IMR-90 (cell line): ENCODE measurements at places on chromosomes 5 and 9.

DNA sequence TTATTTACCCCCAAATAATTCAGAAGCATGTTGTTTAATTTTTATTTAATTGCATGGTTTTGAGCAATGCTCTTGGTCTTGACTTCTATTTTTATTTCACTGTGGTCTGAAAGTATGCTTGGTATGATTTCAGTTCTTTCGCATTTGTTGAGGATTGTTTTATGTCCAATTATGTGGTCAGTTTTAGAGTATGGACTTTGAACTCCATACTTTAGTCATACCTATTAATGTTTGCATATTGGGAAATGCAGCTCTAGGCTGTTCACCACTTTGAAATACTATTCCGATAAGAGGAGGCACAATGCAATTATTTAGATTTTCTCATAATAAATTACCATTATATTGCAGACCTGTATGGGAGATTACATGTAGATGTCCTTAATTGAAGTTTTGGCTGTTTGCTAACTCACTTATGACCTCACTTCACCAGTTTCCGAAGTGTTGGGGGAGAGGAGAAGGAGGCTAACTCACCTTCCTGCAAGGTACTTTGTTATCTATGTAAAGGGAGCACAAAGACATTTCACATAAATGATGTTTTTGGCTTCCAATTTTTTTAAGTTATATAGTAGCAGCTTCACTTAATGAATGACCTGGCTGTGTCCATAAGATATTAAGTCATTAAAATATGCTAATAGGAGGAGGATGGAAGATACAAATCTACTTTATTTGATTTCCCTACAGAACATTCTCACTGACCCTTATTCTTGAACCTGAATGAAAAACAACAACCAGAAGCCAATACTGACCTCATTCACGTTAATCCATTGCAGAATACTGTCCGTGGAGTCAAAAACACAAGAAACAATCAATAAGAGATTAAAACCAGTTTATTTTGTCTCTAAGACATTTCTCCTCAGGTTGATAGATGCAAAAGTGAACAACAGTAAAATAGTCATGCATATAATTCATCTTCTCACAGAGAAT, 970.3 kb upstream of the ARRDC3 start:
- DNase-seq: peak; percentile 64

DNA sequence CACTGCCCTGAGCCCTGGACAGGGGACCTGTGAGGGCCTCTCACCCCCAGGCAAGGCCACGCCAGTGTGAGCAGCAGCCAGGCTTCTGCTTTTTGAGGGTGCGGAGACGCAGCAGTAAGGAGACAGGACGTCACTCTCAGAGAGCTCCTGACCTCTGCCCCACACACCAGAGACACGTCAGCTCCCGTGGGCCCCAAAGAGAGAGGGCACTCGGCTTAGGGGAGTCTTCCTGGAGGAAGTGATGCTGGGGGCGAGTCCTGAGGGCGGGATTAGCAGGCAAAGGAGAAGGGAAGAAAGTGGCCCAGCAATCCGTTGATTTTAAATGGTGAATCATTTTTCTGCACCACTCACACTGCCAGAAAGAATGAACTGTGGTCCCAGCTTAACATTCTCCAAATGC, 24.0 kb upstream of the SLC9A3 start:
- peak; percentile 19 for DNase-seq

GRCh38 chr5:17167171-17167891, 50.1 kb upstream of the BASP1 start:
- DNase-seq: no peak

DNA sequence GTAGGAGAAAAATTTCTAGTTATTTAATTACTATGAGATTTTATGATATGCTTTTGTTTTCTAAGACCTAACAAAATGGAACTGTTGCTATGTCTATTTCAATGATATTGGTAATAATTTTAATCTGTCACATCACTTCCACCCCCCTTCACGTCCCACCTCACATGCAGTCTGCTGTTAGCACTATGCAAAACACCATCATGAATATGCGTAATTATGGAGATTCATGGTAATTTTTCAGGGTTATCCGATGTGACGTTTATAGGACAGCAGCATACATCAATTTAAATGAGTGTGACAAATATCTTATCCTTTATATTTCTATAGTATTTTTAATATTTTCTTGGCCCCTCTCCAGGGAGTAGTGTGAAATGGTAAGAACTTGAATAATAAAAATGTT, 283.8 kb upstream of the TMEM161B start:
- no peak for DNase-seq

DNA sequence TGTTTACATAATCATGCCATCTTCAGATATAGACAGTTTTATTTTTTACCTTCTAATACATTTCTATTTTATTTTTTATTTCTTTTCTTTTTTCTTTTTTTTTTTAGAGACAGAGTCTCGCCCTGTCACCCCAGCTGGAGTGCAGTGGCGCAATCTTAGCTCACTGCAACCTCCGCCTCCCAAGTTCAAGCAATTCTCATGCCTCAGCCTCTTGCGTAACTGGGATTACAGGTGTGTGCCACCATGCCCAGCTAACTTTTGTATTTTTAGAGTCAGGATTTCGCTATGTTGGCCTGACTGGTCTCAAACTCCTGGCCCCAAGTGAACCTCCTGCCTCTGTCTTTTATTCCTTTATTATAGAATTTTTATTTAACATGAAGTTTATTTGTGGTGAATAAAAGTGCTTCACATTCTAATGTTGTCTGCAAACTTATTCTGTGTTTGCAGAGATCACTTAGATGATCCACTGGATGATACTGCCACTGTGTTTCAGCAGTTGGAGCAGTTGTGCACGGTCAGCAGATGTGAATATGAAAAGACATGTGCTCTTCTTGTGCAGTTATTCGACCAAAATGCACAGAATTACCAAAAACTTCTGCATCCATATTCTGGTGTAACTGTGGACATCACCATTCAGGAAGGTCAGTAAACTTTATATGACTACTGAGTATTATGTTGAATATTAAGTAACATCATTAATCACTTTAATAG, 62.2 kb downstream of the RANBP17 start:
- no peak for DNase-seq

DNA sequence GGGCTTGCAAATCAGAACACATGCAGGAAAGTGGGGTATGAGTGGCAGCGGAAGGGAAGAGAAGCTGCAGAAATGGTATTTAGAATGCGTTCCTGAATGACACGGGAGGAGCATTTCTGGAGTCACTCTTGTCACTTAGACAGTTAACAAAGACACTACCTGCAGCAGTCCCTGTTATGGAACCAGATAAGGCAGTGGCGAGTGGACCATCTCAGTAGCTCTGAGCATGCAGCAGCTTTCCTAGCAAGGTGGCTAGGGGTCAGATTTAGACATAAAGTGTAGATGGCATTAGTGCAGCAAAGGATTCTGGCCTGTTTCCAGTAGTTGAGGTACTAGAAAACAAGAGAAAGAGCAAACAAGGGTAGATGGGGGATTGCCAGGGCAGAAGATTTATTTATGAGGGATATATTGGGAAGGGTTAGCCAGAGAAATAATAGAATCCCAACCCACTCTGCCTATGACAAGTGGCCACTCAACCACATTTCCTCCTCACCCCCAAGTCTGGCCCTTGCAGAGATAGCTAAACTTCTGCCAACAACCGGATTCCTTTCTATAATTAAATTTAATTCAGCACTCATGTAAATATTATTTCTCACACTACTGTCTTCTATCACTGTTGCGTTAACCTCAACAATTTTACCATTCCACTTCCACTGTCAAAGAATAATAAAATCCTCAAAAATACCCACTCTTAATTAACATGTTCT, 201.6 kb downstream of the DCP2 start:
- DNase-seq: no peak

DNA sequence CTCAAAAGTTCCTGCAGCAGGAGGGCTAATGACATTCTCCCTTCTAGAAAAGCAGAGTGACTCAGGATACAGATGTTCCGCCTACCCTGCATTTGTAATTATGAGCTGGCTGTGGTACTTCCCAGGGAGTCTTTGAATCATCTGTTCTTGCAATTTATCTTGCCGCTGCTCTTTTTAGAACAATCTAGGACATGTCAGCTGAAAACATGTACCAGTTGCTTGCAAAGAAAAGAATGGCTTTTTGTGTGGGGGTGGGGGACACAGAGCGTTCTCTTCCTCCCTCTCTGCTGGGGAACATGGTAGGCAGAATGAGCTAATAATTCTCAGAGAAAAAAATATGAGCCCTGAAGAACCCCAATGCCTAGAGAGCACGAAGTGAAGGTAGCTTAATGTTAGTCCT, 51.7 kb upstream of the TUT7 start:
- DNase-seq: peak; percentile 95

DNA sequence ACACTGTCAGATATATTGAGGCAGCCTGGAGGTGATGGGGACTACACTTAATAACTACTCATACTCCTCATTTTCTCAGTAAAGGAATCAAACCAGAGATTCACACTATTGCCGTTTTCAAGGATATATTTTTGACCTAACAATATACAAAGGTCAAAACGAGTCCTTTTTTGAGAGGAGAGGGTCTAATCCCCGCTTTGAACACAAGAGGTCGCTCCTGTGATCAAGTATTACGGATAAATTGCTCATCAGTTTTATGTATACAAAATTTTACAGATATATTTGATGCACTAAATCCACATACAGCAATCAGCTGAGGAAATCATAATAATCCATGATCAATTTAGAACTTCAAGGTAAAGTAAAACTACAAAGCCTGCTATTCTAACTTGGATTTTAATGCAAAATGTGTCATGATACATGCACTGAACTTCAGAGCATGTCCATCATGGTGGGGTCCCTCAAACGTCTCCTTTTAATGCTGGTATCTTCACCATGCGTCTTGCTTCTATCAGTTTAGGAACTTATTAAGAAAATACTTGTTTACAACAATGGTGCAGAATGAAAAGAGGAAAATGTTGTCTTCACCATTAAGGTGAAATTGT, 2.5 kb upstream of the ISL1 start:
- peak; percentile 4 for DNase-seq

DNA sequence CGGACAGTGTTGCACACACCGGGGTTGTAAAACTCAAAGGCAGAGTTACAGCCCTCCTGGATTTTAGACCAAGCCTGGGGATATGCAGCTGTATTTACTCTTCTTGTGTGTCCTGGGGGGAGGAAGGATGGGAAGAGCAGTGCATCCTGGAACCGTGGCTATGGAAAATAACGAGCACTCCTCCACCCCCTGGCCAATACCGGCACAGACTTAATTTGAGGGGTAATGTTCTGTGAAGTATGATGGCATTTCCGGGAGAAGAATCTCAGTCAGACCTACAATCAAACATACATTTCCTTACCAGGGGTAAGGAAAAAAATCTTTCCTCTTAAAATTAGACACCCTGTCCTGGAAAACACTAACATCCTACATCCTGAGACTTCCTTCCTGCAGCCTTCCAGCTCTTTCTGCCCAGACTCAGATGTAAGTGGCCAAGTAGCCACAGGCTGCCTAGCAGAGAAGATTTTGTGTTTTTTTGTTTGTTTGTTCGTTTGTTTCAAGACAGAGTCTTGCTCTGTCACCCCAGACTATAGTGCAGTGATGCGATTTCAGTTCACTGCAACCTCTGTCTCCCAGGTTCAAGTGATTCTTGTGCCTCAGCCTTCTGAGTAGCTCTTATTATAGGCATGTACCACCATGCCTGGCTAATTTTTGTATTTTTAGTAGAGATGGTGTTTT, 11.0 kb upstream of the ERMP1 start:
- DNase-seq: peak; percentile 29

- DNase-seq: no peak
Measured at GRCh38 chr5:148855249-148856008, 29.0 kb downstream of the ADRB2 start.

DNA sequence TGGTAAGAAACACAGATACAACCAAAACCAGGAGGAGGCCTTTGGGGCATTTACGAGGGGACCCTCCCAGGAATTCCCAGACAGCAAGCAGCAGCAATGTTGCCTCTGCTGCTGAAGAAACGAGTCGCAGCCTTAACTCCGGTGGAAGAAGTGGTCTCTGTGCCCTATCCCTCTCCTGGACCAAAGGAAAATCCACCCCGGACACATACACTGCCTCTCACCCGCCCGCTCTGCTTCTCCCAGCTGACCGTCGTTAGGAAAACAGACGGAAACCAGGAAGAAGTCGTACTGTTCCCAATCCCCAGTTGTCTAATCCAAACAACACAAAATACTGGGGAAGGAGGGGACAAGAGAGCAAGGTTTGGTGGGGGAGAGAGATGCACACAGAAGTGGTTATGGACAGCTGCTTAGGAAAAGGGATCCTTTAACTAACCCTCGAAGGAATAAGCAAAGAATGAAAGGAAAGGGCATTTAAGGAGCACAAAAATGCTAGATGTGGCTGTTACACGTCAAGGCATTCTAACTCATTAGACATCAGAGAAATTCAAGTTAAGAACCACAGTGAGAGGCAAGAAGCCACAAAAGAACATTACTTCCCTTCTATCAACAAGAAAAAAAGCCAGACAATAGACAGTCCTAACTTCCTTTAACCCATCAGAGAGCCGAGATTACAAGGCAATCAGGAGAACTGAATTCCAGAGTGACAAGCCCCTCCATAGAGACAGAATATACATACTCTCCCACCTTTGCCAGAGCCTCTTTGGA, 71.9 kb downstream of the ACTL7B start:
- no peak for DNase-seq
